LHCN-M2 (cell line): ENCODE measurements at places on chromosomes 3 and 15. TPM values are rescaled to one million over a fixed set of nuclear protein-coding genes. Genes with fewer than 3 reads are reported as not detected.

GRCh38 chr3:29693863-29694262 lies 413.0 kb downstream of the RBMS3 start:
- peak; percentile 93 for DNase-seq

GRCh38 chr15:41620536-41621199 lies 39.5 kb upstream of the MGA start:
- no peak for DNase-seq

- DNase-seq: no peak
These were observed 71.1 kb downstream of the LRRFIP2 start for GRCh38 chr3:37103103-37103808.

DNA sequence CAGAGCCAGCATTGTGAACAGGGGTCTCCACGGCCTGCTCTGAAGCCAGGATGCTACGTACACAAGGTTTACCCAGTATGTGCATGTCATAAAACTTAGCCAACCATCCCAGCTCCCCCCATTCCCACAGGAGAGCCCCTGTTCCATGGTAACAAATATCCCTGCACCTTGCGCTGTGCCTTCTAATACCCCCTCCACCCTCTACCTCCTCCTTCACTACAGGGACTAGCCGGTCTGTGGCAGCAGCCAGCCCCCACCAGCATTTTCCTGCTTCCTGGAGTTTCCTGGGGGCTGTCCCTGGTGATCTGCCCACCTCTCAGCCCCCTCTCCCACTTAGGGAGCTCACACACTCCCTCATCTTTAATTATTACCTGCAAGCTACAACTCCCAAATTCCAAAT lies 20.4 kb downstream of the ACSBG1 start:
- no peak for DNase-seq

DNA sequence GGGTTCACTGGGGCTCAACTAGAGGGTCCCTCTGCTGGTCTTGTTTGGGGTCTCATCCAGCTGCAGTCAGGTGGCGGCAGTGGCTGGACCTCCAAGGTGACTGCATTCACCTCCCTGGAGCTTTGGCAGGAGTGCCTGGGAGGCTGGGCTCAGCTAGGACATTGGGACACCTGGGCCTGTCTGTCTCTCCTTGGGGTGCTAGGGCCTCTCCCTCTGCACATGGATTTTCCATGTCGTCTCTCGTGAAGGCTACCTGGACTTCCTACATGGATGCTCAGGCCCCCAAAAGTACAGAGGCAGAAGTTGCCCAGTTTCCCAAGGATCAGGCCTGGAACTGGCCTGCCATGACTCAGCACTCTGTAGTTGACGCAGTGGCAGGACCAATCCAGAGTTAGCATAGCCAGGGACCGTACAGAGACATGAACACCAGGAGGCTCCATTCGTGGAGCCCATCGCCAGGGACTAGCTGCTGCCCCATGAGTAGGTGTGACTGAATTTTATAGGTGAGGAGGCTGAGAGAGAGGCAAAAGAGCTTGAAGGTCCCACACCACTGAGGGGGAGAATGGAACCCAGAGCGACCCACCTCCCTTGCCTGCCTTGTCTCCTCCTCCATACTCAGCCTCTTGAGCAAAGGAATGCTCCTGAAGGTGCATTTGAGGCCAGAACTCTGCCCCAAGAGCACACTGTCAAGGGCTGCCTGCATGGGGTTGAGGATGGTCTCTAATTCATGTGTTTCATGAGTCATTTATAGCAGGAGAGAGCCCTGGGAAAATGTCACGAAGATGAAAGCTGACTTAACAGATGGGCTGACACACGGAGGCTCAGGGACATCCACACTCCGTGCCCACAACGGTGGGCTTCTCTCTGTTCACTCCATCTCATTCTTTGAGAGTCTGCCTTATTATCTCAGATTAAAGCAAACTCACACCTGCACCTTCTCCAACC lies 13.0 kb upstream of the ALDH1A3 start:
- no peak for DNase-seq

- DNase-seq: no peak
These were observed 19.5 kb downstream of the BMF start for GRCh38 chr15:40088929-40089755.

Gene ARHGEF26
- total RNA-seq: 1.8 and 2.8 TPM in 2 replicates

- no peak for DNase-seq
These were observed 27.0 kb downstream of the HMCES start for GRCh38 chr3:129305592-129306091.

GRCh38 chr3:27114684-27115083 lies 254.5 kb downstream of the NEK10 start:
- DNase-seq: peak; percentile 63

DNA sequence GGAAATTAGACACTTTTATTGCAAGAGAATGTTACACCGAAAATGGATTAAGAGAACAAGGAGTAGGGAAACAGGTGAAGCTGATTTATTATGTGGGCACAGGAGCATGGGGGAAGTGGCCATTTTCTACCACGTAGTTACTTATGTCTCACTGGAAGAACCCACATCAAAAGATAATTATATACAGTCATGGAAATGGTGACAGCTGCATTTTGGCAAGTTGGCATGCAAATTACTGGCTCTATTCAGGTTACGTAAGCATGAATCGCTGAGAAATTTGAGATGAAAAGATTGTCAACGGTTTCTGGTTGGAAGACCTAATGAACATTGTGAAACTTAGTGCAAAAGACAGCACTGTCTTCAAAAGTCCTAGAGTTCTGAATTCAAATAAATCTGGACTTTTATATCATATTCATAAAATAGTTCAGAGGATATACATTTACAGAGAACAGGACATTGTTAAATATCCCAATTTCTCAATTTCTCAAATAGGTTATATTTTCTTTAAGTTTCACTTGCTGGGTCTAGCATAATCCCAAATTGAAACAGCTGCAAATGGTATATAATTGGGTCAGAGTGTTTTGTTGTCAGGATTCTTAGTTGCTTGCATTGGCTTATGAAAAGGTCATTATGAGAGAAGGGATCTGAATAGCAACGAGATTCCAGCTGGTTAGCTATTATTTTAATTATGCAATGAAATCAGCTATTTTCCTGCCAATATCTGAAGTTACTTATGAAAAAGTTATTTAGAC lies 567.8 kb downstream of the ZPLD1 start:
- peak; percentile 0 for DNase-seq

GRCh38 chr3:39447637-39448483 lies 19.6 kb upstream of the MOBP start:
- DNase-seq: peak; percentile 75

DNA sequence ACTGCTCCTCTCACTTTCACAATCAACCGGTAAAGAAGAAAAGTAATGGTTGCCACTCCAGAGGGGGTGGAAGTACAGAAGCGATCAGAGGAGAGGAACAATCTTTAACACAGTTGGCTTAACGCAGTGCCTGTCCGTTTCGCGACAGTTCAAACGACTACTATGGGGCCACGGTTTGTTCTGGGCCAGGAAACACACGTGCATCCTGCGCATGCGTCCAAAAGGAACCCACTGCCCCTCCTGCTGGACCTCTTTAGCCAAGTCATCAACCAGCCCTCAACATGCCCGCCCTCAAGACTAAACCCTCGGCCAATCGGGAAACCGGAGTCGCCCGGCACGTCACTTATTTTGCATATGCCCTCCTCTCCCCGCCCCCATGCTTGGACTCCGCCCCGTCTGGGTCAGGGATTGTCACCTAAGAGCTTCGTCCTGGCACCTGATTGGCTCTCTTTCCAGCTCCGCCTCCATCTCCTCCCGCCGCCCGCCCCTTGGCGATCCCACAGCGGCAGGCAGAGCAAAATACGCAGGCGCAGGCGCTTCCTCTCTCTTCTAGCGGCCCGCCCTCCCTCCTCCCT lies 345 bp upstream of the CDV3 start:
- peak; percentile 100 for DNase-seq

Gene HYKK
- total RNA-seq: 2.2 and 2.6 TPM in 2 replicates

Gene EPHA3
- 0.13 and 0.17 TPM in 2 replicates for total RNA-seq
